HCT116 (cell line): ENCODE measurements at places on chromosomes 5 and 9.

DNA sequence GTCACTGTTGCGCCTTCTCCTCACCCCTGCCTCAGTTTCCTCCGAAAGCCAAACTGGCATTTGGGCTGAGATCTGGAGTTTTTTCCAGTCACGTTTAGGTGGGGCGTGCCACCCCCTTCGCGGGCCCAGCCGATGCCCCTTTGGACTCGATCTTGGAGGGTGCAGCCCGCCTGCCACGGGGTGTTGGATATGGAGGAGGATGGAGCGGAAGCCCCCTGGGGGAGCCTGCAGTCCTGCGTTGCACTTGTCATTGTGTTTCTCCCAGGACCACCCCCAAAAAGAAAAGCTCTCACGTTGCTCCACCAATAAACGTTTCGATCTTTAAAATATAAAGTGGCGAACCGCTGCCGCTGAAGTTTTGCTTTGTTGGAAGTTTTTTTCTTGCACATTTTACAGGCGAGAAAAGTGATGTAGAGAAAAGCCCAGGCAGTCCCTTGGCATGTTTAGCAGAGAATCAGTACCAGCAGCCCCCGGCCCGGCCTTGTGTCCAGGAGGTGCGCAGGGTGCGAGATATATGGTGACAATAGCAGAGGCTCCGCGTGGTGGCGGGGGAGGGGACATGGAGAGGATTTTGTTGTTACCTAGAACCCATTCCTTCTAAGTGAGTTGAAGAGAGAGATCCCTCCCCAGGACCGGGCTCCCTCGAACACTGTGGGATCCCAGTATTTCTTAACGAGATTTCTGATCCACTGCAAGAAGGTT lies 681 bp downstream of the F2R start:
- DNase-seq: no peak

DNA sequence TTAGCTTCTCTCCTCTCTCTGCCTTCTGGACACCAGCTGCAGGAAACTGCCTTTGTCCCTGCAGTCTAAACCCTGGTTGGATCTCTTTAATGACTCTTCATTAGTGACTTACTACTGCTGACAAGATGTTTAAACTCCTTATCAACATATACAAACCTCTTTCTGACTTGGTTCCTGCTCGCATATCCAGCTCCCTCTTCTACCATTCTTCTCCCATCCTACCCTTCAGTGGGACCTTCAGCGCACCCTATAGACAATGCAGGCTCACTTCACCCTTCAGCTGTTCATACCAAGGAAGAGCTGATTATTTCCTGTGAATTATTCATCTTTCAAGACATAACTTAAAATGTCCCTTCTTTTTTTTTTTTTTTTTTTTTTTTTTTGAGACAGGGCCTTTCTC lies 436.5 kb downstream of the KIAA0825 start:
- peak; percentile 6 for DNase-seq

DNA sequence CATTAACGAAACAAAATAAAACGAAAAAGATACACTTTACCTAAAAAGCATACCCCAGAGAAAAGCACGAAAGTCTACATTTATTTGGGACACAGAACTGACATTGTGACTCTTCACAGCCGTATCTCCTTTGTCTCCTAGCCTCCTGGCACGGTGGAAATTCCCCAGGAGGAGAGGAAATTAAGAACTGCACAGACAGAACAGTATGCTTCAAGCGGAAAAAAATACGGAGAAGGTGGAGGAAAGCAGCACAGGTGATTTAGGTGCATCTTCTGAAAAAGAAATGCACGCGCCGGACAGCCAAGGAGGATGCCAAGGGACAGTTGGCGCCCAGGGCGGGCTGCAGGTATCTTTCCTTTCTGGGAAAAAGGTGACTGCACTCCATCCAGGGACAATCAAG lies 32.0 kb downstream of the DDX31 start:
- no peak for DNase-seq

DNA sequence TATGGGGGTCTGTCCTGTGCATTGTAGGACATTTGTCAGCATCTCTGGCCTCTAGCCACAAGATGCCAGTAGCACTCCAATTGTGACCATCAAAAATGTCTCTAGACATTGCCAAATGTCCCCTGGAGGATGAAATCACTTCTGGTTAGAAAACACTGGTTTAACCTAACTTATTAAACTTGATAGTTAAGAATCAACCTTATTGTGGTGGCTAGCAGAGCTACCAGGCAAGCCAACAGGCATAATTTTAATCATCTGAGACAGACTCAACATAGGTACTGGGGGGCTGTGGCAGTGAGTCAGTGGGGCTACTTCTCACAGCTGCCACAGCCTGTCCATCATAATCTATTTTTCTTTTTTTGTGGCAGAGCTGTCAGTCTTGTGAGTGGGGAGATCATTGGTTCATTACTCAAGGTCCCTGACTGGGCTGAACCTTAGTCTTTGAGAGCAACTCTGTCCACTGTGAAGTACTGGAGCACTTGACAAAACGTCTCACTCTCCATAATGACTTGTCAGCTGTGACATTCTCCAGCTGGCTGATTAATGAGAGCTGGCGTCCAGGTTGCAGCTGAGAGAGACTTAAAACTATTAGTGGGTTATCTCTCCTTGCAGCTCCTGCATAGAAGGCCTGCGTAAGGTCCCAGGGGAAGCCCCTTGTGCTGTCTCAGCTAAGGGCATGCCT lies 107.9 kb downstream of the DCP2 start:
- no peak for DNase-seq

DNA sequence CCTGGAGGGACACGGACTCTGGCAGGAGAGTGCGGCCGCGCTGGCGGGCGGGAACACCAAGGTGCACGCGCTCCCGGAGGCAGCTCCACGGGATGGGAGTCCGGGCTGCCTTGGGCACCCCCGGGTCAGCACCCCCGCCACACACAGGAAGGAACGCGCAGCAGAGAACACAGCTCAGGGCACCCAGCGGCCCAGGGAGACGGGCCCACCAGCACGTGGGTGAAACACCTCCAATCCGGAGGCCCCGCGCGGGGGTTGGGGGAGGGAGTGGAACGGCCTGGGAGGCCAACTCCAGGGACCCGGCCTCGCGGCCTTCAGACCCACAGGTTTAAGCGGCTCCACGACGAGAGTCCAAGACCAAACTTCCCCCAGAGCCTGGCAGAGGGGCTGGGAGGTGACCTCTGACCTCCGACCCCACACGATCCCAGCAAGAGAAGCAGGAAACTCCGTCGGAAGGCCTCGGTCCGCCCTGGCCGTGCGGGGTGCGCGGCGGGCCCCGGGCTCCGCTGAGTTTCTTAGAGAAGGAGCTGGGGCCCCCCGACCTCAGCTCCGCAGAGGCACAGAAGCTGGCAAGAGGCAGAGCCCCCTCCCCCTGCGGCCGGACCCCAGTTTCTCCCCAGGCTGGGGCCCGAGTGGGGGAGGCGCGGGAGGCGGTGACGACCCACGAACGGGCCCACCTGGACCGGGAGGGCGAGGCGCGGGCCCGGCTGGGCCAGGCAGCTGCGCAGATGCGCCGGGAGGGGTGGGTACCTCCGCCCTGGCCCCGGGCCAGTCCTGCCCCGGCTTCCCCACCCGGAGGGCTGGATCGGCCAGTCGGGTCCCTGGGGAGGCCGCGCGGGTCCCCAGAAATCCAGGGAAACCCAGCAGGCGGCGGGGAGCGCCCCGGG lies 851 bp downstream of the NACC2 start:
- peak; percentile 32 for DNase-seq

- DNase-seq: no peak
Measured at GRCh38 chr5:16412556-16412955, 53.0 kb downstream of the ZNF622 start.

- DNase-seq: peak; percentile 28
Measured at GRCh38 chr5:66814146-66814991, 218.2 kb downstream of the MAST4 start.

DNA sequence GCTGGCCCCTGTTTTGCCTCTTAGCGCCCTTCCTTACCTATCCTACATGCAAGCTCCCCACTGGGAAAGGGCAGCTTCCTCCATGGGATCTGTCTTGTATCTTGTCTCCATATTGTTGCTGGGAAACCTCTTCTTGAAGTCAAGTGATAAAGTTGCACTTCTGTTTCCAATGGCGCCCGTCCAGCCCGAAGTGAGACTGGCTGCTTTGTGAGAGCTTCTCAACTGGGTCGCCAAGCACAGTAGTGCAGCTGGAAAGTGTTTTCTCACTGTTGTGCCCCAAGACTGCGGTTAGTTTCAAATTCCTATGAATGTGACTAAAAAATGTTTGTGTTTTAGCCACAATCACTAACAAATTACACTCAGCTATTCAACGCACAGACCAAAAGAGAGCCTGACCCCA lies 506.6 kb upstream of the MPDZ start:
- no peak for DNase-seq

DNA sequence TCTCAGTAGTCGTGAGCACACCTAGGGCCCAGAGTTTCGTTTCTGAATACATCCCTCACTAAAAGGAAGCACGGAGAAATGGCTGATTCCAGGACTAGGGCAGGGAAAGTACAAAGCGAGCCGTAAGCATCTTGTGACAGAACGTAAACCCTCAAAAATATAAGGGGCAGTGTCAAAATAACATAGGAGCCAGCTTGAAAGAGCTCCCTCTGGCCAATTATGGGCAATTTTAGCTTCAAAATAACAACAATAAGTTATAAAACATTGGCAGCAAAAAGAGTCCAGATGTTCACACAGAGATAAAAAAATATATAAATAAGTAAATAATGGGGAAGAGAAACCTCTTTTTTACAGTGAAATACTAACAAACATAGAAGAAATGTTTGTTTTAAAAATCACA lies 18.5 kb upstream of the GLIS3 start:
- DNase-seq: no peak

DNA sequence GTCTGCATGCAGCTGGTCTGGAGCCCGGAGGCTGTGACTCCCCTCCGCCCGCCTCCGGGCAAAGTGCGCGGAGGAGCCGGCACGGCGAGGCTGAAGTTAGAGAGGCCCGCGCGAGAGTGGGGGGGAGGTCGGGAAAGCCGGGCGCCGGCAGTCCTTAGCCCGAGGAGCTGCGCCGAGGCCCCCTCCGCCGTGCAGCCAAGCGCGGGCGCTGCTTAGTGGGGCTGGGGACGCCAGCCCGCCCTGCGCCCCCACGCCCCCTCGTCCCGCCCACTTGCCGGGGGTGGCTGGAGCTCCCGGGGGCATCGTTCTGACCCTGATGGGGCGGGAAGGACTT lies 403 bp downstream of the NINJ1 start:
- no peak for DNase-seq

DNA sequence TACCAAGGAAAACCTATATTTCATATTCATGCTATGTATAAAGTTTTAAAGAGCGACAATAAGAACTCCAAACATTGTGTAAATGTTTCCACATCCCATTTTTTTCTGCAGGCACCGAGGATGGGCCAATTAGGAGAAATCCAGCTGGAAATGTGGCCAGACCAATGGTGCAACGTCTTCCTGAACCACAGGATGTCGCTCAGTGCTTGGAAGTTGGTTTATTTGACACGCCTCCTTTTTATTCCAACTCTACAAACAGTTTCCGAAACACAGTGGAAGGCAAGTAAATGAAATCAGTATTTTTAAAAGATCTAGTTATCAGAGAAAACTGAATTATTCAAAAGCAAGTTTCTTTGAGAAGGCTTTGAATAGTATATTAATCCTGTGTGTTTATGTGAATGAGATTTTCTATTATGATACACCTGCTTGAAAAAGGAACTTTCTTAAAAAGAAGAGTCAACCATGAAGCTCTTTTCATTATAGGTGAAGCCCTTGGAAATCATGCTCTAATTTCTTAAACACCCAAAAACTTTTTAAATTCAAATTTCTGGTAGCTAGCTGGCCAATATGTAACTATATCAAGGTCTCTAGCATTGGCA lies 9.1 kb downstream of the TYRP1 start:
- peak; percentile 56 for DNase-seq
